ENCODE measurements at places on chromosomes 7 and 10.

GRCh38 chr10:127648885-127649284 is 88.1 kb upstream of the FOXI2 start:
- no peak for DNase-seq

GRCh38 chr10:88389456-88389855 is 193.7 kb downstream of the RNLS start:
- peak; percentile 80 for DNase-seq

DNA sequence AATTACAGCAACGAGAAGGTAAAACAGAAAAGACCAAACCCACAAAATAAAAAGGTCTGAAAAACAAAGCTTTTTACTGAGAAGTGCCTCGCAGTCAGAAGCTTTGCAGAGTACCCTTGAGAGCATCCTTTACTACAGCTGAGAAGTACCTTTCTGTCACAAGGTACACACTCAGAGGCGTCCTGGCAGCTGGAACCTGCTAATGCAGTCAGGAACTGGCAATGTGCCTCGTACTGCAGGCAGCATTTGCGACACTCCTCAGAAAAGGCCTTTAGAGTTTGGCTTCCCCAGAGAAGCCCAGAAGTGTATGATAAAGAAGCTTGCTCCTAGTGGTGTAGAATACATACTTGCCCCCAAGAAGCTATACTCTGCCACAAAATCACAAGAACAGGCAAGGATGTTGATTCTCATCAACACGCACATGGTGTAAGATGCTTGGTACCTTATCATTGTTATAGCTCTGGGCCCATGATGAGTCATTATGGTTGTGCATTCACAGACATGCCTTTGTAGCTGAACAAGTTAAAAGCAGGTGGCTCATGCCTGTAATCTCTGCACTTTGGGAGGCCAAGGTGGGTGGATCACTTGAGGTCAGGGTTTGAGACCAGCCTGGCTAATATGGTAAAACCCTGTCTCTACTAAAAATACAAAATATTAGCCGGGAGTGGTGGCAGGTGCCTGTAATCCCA is 2.0 kb upstream of the GTPBP4 start:
- DNase-seq: no peak

- peak; percentile 30 for DNase-seq
These were observed 73.9 kb upstream of the CXCL12 start for GRCh38 chr10:44458671-44459413.

DNA sequence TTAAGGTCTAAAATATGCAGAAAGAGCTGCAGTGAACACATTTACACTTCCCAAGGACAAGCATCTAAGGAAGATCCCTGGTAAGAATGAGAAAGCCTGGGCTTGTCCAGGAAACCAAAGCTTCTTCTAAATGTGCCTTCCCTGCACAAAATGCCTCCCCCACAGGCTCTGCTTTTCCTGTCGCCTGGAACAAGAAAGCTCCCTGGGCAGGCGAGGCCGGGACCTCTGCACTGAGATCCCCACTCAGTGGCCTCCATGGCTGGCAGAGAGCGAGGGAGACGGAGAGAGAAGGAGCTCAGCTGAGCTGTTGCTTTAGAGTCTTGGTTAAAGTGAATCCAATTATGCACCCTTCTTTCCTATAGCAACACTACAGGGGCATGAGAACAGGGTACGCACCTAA is 75.6 kb downstream of the AMZ1 start:
- no peak for DNase-seq

DNA sequence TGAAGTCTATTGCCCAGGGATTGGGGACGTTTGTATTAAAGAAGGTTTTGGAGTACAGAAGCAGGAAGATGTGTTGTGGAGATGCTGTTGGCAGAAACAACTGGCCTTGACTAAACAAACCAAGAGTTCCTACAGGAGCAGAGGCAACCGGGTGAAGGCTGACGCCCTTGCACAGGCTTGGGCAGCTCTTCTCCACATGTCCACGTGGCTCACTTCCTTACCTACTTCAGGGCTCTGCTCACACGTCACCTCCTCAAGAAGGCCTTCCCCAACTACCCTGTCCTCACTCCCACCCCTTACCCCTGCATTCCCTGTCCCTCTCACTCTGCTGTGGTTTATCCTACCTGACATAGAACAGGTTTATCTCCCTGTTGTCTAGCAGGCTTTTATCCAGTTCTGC is 59.9 kb upstream of the JAZF1 start:
- DNase-seq: no peak

GRCh38 chr7:127546313-127546712 is 39.1 kb downstream of the GCC1 start:
- DNase-seq: no peak

DNA sequence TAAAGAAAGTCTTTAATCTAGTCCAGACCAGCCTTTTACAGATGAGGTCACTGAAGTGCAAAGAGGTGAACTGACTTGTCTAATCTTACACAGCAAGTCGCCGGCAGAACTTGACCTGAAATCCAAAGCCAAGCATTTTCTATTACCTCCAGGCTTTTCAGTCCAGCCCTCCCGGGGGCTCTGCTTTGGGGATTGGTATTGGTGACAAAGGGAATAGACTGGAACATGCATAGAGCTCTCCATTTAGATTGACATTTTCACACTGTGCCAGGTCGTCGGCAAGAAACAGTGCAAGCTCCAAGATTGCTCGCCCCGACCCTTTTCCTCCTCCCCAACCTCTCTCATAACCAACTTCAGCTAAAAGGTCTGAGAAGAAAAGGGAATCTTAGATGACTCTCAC is 42.2 kb upstream of the MTPAP start:
- DNase-seq: no peak

DNA sequence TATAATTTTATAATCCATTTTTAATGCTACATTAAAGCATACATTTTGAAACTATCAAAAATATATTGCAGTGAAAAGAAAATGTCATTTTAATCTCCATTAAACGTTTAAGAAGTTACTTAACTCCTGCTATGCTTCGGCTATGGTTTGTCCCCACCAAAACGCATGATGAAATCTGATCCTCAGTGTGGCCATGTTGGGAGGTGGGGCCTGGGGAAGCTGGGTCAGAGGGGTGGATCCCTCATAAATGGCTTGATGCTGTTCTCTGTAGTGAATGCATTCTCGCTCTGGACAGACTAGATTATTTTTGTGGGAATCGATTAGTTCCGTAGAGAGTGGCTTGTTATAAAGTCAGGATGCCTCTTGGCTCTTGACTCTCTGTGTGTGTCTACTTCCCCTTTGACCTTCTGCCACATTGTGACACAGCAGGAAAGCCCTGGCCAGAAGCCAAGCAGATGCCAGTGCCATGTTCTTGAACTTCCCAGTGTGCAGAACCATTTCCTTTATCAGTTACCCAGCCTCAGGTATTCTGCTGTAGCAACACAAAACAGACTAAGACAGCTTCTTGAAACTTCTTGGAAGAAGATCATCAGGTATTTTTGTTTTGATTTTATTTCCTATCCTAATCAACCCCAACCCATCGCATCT is 77.8 kb downstream of the TCERG1L start:
- DNase-seq: peak; percentile 48

DNA sequence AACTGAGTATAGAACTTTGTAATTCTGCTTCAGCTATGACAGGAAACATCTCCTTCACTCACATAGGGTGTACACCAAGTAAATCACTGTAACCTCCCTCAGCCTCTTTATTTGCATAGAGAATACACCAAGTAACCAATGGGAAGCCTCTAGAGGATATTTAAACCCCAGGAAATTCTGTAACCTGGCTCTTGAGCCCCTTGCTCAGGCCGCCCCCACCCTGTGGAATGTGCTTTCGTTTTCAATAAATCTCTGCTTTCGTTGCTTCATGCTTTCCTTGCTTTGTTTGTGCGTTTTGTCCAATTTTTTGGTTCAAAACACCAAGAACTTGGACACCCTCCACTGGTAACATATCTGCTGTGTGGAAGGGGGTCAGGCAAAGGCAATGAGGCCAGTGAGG is 60.2 kb downstream of the CLRN3 start:
- DNase-seq: peak; percentile 20

GRCh38 chr10:17808971-17809841 is at the start of gene MRC1:
Gene MRC1, plus strand, starts transcription at chr10:17809348. Its CDS starts 118 bp downstream, at chr10:17809466.
- peak; percentile 80 for DNase-seq

DNA sequence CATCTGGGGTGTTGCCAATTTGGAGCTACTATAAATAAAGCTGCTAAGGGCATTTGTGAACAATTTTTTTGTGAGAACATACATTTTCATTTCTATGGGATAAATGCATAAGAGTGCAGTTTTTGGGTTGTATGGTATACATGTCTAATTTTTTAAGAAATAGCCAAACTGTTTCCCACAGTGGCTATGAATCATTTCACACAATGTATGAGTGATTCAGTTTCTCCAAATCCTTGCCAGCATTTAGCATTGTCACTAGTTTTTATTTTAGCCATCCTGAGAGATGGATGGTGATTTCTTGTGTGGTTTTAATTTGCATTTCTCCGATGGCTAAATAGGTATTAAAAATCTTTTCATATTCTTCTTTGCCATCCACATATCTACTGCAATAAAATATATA is 105.3 kb downstream of the AMPH start:
- no peak for DNase-seq

- DNase-seq: peak; percentile 94
These were observed 98.0 kb upstream of the ANLN start for GRCh38 chr7:36291387-36292316.

DNA sequence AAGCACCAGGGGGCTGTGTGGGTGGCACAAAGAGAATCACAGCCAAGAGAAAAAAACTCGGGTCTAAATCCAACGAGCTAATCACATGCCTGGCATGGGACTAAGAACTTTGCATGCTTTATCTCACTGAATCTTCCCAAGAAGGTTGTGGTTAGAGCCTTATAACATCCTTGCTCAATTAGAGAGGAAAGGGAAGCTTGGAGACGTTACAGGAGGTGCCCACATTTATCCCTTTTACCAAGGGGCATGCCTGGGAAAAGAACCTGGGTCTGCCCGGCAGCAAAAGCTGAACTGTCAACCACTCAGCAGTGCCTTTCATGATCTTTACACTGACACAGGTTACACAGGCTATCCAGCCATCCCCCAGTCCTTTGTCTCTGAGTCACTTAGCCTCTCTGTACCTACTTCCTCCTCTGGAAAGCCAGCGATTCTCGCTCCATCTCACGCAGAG is 190.1 kb downstream of the PRPF18 start:
- no peak for DNase-seq

GRCh38 chr10:22339761-22340328 is 5.5 kb upstream of the SPAG6 start:
- DNase-seq: no peak

DNA sequence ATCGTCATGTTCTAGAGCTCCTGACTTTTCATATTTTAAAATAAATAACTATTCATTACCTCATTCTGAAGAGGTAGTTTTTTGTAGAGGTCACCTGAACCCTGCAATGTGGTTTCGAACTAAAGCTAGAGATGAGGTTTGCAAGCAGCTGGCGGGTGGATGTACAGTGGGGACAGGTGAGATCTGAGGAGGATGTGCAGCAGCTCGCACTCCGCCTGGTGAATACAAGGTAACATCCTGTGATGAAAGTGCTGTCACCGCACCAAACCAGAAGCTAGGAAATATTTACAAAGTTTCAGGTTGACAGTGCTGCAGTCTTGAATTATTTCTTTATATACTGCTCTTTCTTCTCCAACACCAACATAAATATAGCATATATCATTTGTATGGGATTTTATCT is 26.5 kb downstream of the NDUFB2 start:
- DNase-seq: no peak

DNA sequence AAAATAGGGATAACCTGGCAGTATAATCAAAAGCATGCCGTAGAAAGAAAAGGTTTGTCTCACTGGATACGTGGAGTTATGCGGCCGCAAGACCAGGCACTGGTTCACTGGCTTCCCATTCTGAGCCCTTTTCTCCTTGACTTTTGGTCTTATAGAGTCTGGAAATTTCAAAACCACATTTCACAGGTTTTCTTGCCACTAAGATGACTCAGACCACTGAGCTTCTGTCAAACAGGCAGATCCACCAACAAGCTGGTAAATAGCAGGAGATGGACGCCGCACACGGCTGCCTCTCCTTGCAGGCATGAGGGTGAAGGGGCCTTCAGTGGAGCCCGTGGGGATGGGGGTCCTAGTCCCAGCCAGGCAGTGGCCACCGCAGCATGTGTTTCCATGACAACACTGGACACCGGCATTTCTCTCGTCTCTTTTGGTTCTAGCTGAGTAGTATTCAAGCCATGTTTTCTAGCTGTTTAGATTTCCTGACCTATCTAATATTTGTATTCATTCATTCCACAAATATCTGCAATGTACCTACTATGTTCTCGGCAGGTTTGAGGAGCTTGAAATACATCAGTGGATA is 55.5 kb downstream of the KLF6 start:
- no peak for DNase-seq

GRCh38 chr10:24695452-24695851 is 28.2 kb downstream of the ARHGAP21 start:
- DNase-seq: no peak

GRCh38 chr10:30434273-30435072 is 489 bp downstream of the MAP3K8 start:
- DNase-seq: peak; percentile 88

- no peak for DNase-seq
These were observed 19.3 kb downstream of the PAPOLB start for GRCh38 chr7:4842319-4843064.

DNA sequence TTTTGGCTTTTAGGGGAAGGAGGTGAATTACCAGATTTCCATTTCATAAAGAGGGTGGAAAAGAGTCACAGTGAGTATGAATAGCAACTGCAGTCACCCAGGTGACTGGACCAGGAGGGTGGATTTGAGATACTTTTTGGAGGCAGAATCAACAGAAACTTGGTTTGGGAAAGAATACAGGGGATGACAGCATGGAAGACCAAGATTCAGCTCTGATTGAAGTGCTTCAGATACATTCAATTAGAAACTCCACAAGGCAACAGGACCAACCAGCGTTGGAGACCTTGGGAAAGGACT is 83.0 kb downstream of the SGMS1 start:
- no peak for DNase-seq

- DNase-seq: no peak
These were observed 72.0 kb downstream of the C10orf143 start for GRCh38 chr10:130038611-130039109.

GRCh38 chr10:93413252-93413689 is 68.9 kb downstream of the MYOF start:
- no peak for DNase-seq

DNA sequence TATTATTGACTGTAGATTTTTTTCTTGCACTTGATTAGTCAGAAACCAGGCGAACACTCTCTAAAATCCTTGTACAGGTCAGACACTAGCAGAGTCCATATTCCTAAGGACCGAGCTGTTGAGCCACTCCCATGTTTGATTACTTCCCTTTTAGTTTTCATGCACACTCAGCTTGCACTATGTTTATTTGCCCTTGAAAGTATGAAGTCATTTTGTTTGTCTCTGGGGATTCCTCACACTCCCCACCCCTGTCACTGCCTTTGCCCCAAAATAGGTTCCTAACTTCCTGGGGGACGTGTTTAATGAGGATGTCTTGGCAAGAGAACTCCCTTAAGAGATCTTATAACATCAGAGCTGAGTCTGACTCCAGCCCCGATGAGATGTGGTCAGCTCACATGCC is 182.1 kb downstream of the EVX1 start:
- no peak for DNase-seq

- DNase-seq: peak; percentile 72
These were observed 56.8 kb downstream of the HK1 start for GRCh38 chr10:69335063-69335587.

- no peak for DNase-seq
These were observed 103.0 kb downstream of the CNOT4 start for GRCh38 chr7:135406918-135407317.

Data from muscle of leg (tissue), 16 donors.